Dermis blood vessel endothelial cell (primary cell): ENCODE measurements at places on chromosomes 2 and 18. TPM values are rescaled to one million over a fixed set of nuclear protein-coding genes. Genes with fewer than 3 reads are reported as not detected.

DNA sequence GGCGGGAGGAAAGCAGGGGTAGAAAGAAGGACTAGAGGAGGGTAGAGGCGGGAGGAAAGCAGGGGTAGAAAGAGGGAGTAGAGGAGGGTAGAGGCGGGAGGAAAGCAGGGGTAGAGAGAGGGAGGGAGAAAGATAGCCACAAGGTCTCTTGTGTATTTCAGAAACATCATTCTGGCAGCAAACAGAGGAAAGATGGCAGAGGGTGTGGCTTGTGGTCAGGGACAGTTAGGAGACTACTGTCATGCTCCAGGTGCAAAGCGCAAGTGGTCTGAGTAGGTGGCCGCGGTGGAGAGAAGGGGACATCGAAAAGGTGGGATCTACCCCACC lies 82.4 kb upstream of the TAF1B start:
- no peak for DNase-seq

Gene NABP1
- 15.7 and 20.9 TPM in 2 replicates for total RNA-seq

- no peak for DNase-seq
These were observed 86.5 kb upstream of the UGP2 start for GRCh38 chr2:63755216-63755615.

GRCh38 chr2:126059379-126059778 lies 596.6 kb upstream of the GYPC start:
- no peak for DNase-seq

- no peak for DNase-seq
These were observed 103.8 kb downstream of the TRIM43 start for GRCh38 chr2:95695613-95696012.

Gene MAP2
- 3.9 and 6.0 TPM in 2 replicates for total RNA-seq

GRCh38 chr2:81007104-81007503 lies 702.6 kb upstream of the LRRTM1 start:
- no peak for DNase-seq

- DNase-seq, result peak; percentile 53
These were observed 112.1 kb downstream of the KLHL29 start for GRCh38 chr2:23497063-23497462.

Gene AQP12A
- total RNA-seq, result not detected in 2 replicates

DNA sequence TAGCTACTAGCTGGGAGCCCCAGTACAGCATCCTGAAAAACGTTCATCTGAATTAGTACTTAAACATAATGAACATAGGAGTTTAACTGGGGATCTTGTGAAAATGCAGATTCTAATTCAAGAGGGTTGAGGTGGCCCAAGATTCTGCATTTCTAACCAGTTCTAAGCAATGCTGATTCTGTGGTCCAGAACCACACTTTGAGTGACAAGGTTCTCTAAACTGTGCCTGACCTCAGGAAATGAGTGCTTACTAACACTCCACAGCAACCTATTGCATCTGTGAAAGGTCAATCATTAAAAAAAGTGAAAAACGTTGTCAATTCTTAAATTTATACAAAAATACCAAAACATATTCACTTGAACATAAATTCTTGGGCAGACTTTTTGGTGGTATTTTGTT lies 157.1 kb upstream of the ZFP36L2 start:
- no peak for DNase-seq

GRCh38 chr2:46722142-46722541 lies 193.5 kb downstream of the MCFD2 start:
- no peak for DNase-seq

- peak; percentile 84 for DNase-seq
These were observed 14.3 kb downstream of the SIX3 start for GRCh38 chr2:44955593-44956392.

GRCh38 chr2:209579230-209579749 lies 155.4 kb downstream of the MAP2 start:
- DNase-seq, result peak; percentile 24

DNA sequence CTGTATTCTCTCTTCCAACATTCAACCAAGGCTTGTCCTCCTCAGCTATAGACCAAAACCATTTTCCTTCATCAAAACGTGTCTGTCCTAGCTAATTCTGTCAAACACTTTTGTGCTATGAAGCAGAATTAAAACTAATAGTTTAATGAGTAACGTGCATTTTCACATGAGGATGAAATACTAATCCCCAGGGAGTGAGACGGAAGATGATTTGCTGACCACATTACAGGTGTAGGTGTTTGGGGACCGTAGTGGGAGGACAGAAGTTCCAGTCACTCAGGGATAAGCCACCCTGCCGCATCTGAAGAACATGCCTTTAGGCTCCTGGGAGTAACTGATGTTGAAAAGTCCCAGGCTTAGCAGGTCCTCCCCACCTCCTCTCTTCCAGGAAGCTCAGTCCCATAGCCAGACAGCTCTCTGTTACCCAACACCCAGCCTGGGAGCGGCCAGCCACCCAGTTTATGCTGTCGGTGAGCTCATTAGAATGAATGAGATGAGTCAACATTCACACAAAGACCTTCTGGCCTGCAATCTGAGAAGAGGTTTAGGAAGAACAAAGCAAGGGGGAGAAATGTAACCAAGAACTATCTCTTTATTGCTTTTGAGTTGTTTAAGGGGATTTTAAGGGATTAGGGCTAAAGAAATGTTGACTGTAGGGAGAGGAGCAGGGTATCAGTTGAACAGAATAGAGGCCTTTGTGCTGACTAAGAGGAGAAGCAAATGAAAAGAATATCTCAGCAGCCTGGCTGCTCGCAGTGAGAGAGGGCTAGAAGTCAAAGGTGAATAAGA lies 122.5 kb downstream of the FOXI3 start:
- no peak for DNase-seq

- DNase-seq, result peak; percentile 70
These were observed 34.8 kb upstream of the TMEM177 start for GRCh38 chr2:119644186-119644585.

DNA sequence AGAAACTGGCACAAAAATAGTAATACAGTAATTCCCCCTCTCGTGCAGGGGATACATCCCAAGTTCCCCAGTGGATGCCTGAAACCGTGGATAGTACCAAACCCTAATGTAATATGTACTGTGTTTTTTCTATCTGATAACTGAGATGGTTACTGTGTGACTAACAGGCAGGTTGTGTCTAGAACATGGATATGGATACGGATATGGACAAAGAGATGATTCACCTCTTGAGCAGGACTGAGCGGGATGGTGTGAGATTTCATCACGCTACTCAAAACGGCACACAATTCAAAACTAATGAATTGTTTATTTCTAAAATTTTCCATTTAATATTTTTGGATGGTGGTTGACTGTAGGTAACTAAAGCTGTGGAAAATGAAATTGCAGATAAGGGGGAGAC lies 3.4 kb downstream of the MBD1 start:
- peak; percentile 53 for DNase-seq

DNA sequence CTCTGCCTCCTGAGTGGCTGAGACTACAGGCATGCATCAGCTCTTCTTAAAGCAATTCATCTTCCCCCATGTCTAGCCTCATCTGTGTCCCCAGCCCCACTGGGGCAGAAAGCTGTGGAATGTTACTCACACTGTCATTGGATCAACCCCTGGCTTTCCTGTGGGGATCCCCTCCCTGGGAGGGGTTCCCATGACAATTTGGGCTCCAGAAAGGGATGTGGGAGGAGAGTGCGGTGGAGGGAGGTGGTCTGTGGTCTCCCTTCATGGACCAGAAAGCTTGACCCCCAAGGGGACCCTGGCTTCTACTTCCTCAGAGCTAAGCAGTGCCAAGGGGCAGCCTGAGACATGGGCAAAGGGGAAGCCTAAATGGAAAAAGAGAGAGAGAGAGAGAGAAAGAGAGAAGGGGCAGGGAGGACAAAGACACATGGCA lies 1.3 kb downstream of the NGEF start:
- no peak for DNase-seq

DNA sequence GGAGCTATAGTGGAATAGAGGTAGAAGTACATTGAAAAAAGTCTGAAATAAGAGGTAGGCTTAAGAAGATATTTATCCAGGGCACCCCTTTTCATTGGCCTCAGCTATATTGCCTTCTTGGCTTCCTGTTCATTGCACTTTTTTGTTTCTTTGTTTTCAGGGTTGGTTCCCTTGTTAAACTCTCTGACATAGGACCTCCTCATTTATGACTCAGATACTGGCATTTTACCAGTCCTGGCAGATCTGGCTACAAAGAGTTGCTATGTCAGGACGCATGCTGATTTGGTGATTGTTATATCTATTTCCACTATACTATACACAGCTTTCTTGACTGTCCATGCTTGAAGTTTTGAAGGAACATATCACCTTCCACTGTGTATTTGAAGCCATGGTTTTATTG lies 60.0 kb downstream of the GCA start:
- peak; percentile 2 for DNase-seq
